ENCODE measurements at places on chromosomes 2 and 18.

- DNase-seq: no peak
These were observed 925.7 kb downstream of the DCDC2C start for GRCh38 chr2:4628998-4629501.

DNA sequence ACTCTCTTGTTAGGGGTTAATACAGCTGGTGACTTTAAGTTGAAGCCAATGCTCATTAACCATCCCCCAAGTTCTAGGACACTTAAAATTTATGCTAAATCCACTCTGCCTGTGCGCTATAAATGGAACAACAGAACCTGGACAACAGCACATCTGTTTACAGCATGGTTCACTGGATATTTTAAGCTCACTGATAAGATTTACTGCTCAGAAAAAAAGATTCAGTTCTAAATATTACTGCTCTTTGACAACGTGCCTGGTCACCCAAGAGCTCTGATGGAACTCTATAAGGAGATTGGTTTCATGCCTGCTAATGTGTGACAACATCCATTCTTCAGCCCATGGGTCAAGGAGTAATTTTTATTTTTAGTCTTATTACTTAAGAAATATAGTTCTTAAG is 27.5 kb downstream of the RNF103 start:
- DNase-seq: no peak

DNA sequence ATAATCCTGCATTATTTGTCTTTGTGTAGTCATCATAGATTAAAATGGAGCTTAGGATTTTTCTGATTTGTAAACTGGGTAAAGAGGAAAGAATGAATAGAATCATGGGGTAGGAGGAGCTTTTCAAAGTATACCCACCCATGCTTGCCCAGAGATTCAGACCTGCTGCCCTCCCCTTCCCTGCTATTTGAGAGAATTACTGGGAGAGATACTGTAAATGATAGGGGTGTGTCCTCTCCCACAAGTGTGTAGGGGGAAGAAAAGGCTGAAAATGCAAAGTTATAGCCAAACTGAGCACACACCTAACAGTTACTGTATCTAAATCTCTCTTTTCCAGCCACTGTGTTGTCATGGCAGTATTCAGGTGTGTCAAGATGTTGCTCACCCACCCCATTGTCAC is 21.5 kb upstream of the DYNC2LI1 start:
- DNase-seq: no peak

DNA sequence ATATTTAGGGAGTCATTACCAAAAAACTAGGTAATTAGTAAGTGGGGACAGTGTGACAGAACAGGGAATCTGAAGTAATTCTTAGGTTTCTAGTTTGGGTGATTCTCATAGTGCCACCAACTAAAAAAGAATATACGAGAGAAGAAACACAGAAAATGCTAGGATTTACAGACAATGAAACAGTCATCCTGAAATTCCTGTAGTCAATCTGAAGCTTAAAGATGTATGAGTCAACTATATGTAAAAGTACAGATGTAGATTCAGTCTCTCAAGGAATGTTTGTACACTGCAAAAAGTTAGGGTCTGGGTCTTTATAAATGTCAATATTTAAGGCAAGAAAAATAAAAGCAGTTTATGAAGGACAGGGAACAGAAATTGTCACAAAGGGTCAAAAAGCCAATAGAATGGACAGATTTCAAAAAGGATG is 107.0 kb downstream of the STRN start:
- DNase-seq: no peak
